ENCODE measurements at places on chromosomes 7 and 10.

DNA sequence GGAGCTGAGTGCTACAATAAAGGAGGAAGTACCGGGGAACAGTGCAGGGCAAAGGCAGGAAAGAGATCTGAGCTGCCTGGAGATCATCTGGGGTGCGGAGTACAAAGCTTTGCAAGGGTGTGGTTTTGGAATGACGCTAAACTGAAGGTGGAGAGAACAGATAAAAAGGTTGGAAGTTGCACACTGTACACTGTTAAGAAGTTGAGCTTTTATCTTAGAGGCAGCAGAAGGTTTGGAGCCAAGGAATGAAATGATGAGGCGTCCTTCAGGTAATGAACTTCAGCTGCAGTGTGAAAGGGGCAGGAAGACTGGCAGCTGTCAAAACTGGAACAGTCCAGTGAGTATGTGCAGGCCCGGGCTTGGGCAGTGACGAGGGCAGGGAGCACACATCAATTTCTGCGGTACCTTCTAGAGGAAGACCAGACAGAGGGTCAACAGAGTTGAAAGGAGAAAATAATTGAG lies 7.2 kb upstream of the ANKRD61 start:
- DNase-seq = no peak

DNA sequence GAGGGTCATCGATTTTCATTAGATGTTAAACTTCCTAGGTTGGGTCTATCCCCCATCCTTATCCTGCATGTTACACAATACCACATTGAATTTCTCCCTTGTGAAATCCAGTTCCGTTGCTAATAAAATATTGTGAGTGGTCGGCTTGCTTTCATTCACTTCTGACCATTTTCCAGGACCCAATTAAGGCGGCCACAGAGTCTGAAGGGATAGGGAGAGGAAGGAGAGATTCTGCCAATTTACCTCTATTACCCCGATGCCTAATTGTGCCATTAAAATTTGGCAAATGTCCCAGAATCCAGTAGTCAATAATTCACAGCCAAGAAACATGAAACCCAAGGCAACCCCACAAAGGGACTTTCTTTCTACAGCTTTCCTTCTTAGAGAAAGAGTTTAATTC lies 129.9 kb downstream of the IPMK start:
- DNase-seq = no peak

DNA sequence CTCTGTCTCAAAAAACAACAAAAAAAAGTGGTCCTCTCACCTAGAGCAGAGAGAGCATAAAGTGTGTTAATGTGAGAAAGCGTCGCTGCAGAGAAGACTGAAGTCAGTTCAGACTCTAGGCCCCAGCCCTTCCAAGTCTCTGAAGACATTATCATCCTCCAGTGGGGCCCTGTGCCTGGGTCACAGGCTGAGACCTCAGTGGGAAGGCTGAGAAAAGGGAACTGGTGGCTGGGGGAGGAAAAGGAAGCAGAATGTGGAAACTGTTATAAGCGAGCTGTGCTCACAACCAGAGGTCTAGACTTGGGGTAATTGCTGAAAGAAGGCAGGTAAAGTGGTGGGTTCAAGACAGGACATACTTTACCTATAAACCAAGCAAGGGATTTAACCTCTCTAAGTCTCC lies 4.9 kb upstream of the RRP12 start:
- DNase-seq = no peak

DNA sequence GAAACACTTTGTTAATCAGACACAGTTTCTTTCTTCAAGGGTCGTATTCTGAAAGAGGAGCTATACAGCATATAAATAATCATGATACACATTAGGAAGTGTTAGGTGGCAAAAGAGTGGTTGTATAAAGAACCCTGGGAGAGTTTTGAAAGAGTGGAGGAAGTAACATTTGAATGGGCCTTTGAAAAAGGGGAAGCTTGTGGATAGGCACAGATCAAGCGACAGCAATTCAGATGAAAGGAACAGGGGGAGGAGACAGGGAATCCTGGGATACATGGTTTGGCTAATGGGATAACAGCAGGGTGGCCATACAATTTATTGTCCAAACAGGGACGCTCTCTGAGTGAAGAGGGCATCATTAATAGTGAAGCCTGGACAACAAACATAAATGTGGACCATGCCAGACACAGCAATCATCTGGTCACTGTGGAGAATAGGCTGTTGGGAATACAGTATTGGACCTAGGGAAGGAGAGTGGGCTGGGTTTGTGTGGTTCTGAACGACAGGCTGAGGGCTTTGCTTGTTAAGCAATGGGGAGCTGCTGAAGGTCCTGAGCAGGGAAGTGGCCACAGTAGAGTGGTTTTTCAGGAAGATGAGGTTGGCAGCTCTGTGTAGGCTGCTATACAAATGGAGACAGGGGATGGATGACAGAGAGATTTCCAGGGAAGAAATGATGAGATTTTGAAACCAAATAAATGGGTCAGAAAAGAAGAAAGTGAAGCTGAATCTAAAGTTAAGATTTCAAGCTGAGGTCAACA lies 75.9 kb downstream of the ICA1 start:
- DNase-seq = no peak

DNA sequence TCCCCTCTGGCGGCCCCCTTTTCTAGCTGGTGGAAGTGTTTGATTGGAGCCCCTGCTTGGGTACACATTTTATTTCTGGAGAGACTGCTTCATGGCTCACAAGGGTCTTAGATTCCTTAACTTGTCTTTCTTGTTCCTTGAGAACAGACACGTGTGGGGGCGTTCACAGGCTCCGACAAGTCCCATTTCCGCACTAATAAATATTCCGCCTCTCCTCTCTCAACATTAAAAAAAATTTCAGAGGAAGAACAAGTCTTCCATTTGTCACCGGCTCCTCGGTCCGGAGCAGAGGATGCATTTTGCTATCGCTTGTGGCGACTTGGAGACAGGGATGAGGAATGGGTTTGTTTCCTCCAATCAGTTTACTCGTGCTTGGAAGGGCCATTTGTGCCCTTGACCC lies 134.0 kb upstream of the PODXL start:
- DNase-seq = no peak

DNA sequence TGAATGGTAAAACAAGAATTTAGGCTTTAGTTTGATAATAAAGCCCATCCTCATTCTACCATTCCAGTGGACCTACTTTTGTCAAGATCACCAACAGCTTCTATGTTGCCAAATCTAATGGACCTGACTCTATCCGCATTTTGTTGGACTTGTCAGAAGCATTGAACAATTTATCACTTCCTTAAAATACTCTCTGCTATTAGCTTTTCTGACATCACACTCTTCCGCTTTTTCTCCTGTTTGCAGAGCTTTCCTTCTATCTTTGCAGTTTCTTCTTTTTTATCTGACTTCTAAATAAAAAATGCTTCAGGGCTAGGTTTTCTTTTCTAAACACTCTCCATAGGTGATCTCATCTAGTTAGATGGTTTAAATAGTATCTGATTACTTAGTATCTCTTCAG lies 42.7 kb upstream of the SMIM30 start:
- no peak for DNase-seq

- no peak for DNase-seq
Measured at GRCh38 chr10:84308021-84308420, 20.4 kb upstream of the CCSER2 start.

DNA sequence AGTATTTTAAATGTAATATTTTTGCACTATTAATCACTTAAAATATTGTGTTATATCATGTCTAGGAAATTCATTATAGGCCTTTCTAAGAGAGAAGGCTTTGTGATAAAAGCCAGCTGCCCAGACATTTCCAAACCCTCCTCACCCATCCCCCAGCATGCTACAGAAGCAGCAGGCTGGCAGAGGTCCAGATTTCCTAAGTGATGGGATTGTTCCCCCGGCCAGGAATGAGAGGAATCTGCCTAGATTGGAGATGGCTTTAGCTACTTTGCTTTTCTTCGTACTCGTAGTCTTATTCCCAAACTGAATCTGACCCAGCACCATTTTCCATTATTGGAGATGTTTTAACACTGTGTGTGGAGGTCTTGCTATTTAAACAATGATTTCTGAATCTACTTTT lies 29.4 kb downstream of the CDK14 start:
- DNase-seq = no peak

DNA sequence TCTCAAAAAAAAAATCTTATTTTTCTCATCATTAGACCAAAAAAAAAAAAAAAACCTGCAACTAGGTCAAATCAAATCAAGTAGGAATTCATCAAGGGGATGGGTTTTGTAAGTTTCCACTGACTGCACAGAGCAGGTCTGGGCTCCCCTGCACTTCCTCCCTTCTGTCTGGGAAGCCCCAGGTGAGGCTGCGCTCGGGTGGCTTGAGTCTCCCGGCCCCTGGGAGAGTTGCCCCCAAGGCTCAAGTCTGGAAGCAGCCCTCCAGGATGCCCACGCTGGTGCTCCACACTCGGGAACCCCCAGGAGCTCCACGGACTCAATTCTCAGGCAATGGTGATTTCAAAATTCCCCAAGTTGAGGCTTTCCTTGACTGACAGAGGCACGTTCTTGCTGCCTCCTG lies 41.7 kb upstream of the RBM33 start:
- no peak for DNase-seq

- no peak for DNase-seq
Measured at GRCh38 chr10:72107325-72108003, 19.1 kb upstream of the SPOCK2 start.

DNA sequence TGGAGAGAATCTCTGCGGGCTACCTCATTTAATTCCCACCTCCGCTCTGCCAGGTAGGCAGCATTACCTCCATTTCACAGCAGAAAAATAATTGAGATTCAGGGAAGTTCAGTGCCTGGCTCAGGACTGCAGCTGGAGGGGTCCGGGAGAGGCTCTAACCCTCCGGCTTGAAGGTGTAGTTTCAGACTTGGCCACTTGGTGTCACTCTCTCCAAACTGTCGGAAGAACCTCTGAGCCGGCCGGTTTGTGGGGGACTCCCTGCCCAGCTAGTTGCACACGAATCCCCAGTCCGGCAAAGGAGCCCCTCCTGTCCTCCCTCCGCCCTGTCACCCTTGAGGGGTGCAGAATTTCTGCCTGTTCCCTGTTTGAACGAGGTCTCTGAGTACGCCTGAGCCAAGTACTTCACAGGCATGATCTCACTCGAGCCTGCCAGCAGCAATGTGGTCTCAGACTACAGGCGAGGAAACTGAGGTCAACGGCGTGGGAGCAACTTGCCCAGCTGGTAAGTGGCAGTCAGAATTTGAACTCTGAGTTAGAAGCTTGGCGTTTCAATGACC lies 144.7 kb upstream of the ZNF716 start:
- no peak for DNase-seq

GRCh38 chr7:114789161-114789560 lies 132.7 kb upstream of the MDFIC start:
- DNase-seq = no peak

DNA sequence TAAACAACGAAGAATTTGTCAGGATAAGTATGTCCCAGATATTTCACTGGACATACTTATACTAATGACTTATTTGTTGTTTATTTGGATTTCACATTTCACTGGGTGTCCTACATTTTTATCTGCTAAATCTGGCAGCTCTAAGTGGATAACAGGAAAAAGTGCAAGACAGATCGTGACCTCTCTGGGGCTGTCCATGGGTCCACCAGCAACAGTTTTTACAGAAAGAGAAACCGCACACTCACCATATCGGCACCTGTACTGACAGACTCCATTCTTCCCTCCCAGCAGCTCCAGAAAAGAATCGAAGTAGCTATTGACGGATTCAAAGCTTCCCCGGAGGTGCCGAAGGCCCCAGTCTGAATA lies 393 bp downstream of the PLA2G12B start:
- DNase-seq = no peak

DNA sequence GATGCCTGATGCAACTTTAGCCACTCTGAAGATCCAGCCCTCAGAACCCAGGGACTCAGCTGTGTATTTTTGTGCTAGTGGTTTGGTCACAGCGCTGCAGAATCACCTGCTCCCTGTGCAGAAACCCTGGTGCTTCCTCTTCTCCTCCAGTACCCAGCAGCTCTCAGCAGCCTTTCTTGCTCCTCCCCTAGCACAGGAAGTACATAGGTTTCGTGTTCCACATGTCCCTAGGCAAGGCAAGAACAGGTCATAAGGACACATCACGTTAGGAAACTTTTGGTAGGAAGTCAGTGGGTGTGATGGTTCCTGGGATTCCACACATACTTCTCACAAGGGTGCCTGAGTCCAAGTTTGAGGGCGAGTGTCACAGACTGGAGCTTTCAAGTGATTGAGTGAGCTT lies 167.9 kb upstream of the PRSS1 start:
- DNase-seq = peak; percentile 29

- no peak for DNase-seq
Measured at GRCh38 chr10:84822931-84823630, 494.7 kb downstream of the CCSER2 start.

- DNase-seq = no peak
Measured at GRCh38 chr10:72392571-72392970, 37.9 kb upstream of the DNAJB12 start.

DNA sequence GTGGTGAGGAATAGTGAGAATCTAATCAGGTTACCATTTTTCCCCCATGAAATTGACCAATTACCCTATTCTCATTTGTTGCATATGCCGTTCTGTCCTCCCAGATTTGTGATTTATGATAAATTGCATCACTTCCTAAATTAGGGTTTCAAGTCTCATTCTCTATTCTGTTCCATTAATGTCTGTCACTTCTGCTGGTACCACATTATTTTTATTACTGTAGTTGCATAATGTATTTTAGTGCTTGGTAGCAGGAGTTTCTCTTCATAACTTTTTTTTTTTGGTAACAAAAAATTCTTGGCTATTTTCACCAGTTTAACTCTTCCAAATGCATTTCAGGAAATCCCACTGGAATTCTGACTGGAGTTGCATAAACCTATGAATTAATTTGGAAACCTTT lies 44.0 kb upstream of the FAM133B start:
- no peak for DNase-seq

- DNase-seq = no peak
Measured at GRCh38 chr7:73841689-73842066, 638 bp downstream of the METTL27 start.

DNA sequence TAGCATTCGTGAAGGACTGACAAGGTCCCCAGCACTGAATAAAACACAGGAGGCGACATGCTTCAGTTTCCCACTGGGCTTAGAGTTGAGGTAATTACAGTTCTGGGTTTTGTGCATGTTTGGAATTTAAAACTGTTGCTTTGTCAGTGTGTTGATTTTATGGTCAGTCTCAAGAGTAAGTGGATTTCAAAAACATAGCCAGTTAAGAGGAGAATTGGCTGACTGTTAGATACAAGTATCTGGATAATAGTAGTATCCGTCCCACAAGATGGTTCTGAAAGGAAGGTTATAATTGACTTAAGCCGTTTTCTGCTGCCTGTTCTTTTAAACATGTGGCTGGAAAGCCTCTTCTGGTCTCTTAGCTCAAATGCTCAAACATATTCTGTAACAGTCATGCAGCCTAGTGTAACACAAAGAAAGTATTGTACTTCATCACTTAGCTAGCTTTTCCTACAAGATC lies 170.9 kb downstream of the POLR1F start:
- DNase-seq = no peak

GRCh38 chr7:92400013-92400412 lies 47.3 kb upstream of the GATAD1 start:
- DNase-seq = no peak

DNA sequence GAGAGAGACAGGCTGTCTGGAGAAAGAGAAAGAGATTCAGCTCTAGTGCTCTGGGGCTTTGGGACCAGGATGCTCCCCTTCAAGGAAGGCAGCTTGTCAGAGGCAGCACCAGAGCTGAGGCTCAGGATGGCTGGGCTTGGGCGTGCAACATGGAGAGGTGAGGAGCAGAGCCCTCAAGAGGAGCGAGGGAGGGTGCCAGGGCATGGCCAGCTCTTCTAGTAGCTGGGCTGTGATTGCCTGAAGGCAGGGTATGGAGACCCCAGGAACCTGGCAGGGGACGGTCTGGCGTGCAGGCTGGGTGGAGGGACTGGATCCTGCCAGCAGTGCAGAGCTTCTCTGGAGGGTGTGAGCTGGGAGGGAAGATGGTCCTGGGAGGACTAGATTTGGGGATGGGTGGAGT lies 40.2 kb downstream of the ANTXRL start:
- no peak for DNase-seq

- DNase-seq = no peak
Measured at GRCh38 chr10:78856421-78856820, 212.3 kb upstream of the ZMIZ1 start.
